Stimulated activated CD4-positive, alpha-beta T cell treated with anti-CD3 and anti-CD28 coated beads, Interleukin-12 subunit alpha, Interleukin-12 subunit beta, amount 100 ng/mL, for 48 hours (primary cell): ENCODE measurements at places on chromosomes 4 and X.

- no peak for DNase-seq
These were observed 154.1 kb upstream of the FAM241A start for GRCh38 chr4:111991163-111991562.

DNA sequence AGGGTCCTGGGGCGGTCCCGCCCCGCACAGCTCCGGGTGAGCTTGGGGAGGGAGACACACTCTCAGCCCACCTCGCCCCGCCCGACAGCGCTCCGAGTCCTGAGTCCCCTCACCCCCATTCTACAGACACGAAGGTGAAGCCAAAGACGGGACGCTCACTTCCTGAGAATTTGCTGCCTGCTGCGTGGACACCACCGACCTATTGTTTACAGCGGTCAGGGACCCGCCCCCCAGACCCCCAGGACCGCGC is 796 bp upstream of the ZNF141 start:
- no peak for DNase-seq

GRCh38 chr4:75912968-75913367 is 10.7 kb upstream of the PPEF2 start:
- no peak for DNase-seq

GRCh38 chr4:57763070-57763469 is 652.9 kb upstream of the IGFBP7 start:
- no peak for DNase-seq

DNA sequence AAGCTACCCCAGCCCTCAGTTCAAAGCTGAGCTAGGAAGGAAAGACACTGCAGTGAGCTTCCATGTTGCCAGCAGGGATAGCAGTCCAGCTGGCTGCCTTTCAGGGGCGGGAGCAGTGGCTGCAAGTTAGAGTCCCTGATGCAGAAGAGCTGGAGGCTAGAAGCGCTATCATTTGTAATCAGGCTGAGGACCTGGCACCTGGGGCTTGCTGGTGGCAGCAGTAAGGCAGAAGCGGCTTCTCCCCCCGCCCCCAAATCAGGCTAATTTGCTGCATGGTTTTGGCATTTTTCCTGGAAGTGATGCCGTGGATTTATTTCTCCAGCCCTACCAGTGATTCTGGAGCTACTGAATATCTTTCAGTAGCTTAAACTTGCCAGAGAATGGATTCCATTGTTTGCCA is 203.3 kb downstream of the CLCN4 start:
- DNase-seq: no peak

DNA sequence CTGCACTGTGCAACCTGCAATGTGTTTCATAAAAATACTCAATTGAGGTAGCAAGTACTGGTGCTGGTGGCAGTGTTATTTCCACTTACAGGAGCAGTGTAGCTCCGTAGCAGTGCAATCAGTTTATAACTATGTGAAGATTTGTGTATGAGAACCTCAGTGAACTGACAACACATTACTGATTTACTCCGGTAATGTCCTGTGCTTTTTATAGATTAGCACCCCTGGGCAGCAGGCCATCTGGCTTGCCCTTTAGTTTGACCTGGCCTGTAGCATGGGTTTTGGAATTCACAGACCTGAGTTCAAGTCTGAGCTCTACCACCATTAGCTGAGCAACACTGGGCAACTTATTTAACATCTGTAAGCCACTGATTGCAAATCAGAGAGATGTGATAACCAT is 78.6 kb upstream of the GBA3 start:
- DNase-seq: no peak

DNA sequence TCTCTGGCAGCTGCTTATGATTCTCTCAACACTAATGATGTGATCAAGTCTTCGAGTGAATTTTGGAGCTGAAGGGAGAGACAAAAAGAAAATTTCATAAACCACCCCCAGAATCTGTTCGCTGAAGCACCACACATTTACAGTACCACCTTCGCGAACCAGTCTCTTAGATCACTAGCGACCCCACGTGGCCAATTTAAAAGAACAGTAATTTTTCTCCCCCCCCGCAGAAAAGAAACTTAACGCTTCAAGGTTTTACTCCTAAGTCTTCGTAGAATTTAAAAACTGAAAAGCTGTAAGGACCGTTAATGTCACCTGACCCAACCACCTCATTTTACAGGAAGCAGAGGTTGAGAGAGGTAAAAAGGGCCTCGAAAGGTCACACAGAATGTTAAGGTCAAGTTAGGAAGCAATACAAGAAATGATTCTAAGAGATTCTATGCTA is 187.5 kb downstream of the QDPR start:
- DNase-seq: peak; percentile 16

- DNase-seq: no peak
These were observed 336.8 kb upstream of the CLNK start for GRCh38 chr4:11021333-11021732.

DNA sequence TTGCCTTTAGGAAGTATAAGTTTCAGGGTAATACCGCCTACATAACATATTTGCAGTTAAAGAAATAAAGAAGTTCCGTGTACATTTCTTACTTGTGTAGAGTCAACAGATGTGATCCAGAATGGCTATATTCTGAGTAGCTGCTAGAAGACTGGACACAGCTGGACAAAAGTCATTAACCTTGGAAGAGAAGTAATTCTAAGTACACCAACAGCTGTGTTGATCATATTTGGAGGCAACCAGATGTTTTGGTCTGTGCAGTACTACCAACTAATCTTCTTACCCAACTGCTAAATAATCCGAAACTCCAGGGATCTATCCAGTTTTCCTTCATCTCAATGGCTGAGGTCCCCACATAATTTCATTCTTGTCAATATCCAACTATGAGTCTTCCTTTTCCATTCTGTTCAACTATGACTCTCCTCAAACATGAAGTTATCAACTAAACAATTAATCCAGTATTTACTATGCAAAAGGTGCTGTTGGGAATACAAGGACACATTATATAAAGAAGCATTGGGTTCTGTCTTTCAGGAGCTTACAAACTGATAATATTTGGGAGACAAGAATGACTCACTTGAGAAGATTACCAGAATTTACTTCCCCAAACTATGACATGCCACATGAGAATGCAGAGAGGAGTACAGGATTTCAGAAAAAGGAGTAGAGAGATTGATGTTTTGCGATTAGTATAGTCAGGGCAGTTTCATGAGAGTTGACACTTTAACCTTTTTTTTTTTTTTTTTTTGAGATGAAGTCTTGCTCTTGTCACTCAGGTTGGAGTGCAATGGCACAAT is 78.2 kb downstream of the COL4A6 start:
- no peak for DNase-seq

GRCh38 chr4:128686032-128686465 is 123.5 kb upstream of the JADE1 start:
- DNase-seq: no peak

DNA sequence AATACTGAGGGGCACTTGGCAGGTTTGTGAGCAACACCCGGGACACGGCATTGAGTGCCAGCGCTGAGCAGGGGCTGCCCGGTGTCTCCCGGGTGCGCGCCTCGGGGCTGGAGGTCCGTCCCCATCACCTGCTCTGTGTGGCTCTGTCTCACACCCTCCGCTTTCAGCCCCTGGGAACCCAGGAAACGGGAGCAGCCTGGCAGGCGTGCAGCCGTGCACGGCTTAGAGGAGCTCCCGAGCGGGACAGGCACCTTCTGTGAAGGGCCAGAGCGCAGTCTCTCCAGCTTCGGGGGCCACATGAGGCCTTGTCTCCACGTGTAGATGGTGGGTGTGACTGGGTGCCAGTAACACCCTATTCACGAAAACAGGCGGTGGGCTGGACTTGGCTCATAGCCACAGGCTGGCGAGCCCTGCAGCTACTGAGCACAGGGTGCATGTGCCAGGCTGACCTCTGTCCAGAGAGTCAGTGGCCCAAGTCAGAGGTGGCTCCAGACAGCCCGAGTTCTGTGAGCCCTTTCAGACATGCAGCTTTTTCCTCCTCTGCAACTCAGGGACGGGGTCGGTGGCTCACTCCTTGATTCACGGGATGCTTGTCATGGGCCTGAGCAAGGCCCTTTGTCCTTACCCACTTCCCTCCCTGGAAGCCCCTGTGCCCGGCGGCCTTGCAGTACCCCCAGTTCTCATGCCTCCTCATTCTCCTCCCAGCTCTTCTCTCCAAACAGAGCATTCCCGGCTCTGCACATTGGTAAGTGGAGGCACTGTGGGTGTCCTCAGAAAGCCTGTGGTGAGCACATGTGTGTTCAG is 23.5 kb downstream of the UVSSA start:
- DNase-seq: no peak

DNA sequence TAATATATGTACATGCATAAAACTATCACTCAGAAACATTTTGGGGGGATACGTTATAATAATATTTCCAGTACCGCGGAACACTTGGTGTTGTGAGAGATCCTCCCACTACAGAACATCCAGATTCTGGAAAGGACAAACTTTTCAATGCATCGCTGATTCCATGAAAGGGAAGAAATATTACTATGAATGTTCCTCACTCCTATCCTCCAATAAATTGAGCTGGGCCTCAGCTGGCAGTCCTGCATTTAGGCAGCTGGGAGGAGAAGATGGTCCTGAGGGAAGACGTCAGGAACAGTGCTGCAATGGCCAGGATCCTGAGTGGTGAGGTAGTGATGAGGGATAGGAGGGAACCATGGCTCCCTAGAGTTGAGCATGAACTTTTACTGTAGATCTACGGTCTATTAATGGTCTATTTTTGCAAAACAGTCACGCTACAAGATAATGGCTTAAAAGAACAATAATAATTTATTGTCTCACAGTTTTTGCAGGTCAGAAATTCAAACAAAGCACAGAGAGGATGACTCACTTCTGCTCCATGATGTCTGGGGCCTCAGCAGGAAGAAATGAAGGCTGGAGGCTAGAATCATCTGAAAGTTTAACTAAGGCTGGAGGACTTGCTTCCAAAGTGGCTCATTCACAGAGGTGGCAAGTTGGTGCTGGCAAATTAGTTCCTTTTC is 538.1 kb downstream of the STIM2 start:
- DNase-seq: no peak
